ENCODE measurements at places on chromosomes 12 and 14.

DNA sequence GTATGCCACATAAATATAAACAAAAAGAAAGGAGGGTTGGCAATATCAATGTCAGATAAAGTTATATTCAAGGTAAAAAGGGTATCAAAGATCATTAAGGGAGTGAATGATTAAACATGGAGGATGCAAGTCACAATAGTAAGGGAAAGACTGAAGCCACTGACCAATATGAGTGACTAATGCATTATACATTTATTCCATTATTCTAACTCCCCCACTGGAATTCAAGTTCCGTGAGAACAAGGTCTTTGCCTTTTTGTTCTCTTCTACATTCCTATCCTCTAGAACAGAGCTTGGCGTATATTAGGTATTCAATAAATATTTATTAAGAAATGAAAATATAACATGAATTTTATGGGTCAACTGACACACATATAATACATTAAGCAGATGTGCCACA is 30.7 kb downstream of the MAP4K5 start:
- no peak for DNase-seq

DNA sequence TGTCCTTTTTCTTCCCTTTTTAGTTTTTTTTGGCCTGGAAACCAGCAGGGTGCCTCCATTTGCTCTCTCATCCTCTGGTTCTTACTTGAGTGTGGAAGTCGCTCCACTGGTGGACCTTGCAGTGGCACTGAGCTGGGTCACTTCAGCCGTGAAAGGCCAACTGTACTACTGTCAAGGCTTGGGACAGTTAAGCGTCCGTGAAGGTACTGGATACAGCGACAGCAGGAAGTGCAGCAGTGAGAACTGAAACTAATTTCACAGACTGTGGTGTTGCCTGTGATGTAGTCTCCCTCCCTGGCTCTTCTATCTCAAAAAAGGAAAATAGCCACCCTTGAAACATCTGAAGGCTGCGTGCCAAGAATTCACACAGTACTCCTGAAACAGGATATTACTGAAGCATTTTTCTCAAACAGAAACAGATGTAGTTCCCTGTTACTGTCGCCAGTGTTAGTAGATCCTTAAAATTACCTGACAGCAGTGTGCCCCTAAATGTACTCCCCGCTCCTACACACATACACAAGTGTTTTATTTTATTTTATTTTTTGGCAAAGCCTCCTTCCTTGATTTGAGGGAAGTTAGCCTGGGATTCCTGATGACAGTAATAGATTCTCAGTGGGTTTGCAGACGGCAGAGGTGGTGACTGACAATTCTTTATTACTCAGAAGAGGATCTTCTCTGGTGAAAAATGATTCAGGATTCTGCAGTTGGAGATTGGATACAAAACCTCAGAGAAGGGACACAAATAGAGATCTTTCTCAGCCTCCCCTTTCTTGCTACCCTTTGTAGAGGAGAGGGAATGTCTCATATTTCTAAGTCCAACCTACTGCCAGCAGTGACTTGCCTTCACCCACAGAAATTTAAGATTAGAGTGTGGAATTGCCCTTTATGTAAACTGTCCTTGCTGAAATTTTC is 4.4 kb downstream of the SUSD6 start:
- DNase-seq = peak; percentile 60

- no peak for DNase-seq
Observed at GRCh38 chr12:69894800-69895383, 69.9 kb downstream of the MYRFL start.

- no peak for DNase-seq
Observed at GRCh38 chr12:57223191-57224165, 6.0 kb upstream of the SHMT2 start.

Measured in right forelimb (tissue), 1 donor.